ENCODE measurements at places on chromosomes 2 and 18.

GRCh38 chr18:8937160-8938094 lies 165.1 kb upstream of the NDUFV2 start:
- DNase-seq: no peak

DNA sequence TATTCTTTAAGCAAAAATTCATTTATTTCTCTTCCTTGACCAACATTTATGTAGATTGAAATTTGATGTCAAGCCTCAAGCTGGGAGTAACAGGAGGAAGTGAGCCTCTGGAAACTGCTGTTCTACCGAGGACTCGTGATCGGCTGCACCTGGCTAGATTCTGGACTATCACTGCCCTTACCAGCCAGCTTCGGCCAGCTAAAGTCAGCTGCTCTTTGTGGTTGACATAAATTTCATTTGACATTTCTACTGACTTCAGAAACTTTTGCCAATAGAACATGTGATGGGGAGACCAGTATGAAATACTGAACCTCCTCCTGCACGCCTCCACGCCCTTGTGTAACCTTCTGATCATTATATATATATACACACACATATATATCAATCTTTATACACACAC lies 74.2 kb upstream of the RGPD5 start:
- DNase-seq: no peak

- no peak for DNase-seq
These were observed 186.9 kb upstream of the SALL3 start for GRCh38 chr18:78792736-78793135.

DNA sequence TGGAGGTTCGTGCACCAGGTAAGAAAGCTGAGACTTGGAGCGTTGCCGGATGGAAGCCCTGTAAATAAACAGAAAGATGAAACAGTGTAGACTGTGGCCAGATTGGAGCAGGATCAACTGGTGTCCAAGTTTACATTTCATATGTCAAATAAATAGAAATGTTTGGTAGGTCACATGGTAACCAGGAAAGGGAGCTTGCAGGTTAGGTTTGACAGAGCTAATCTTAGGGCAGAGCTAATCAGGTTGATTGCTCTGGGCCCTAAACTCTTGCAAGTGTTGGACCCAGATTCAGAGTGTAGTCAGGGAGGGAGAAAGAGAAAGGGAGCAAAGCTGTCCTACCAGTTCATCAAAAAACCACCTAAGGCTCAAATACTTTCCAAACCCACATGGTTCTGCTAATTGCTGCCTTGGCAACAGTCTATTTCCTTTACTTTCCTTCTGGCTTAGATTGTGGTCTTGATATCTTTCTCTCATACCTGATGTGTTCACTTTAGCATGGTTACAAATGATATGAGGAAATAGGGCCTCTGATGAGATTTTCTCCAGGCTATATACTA lies 63.2 kb downstream of the G6PC2 start:
- no peak for DNase-seq

- DNase-seq: no peak
These were observed 50.4 kb downstream of the ZC3H8 start for GRCh38 chr2:112204411-112204810.

GRCh38 chr2:188478724-188479123 lies 187.1 kb downstream of the GULP1 start:
- DNase-seq: no peak

DNA sequence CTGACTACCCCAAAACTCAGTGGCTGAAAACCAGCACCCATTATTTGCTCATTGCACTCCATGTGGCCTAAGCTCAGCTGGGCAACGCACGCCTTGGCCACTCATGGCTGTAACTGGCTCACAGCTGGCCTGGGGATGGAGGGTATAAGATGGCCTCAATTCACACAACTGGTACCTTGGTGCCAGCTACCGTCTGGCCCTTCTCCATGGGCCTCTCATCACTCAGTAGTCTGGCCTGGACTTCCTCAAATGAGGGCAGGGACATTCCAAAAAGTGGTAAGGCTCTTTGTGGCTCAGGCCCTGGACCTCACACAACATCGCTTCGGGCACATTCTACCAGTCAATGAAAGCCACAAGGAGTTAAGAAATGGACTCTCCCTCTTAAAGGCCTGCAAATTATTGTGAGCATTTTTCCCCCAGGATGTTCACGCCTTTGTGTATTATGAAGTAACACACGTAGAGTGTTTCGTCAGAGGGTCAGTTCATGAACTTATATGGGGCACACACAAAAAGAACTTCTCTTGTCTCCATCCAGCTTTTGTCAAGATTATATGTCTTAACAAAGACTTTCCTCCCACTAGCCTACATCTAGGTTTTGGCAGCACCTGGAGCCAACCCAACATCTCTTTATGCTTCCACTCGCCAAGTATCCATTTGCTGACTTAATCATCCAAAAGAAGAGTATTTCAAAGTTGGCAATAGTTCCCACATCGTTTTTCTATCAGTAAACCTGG lies 145.2 kb downstream of the CCBE1 start:
- no peak for DNase-seq

DNA sequence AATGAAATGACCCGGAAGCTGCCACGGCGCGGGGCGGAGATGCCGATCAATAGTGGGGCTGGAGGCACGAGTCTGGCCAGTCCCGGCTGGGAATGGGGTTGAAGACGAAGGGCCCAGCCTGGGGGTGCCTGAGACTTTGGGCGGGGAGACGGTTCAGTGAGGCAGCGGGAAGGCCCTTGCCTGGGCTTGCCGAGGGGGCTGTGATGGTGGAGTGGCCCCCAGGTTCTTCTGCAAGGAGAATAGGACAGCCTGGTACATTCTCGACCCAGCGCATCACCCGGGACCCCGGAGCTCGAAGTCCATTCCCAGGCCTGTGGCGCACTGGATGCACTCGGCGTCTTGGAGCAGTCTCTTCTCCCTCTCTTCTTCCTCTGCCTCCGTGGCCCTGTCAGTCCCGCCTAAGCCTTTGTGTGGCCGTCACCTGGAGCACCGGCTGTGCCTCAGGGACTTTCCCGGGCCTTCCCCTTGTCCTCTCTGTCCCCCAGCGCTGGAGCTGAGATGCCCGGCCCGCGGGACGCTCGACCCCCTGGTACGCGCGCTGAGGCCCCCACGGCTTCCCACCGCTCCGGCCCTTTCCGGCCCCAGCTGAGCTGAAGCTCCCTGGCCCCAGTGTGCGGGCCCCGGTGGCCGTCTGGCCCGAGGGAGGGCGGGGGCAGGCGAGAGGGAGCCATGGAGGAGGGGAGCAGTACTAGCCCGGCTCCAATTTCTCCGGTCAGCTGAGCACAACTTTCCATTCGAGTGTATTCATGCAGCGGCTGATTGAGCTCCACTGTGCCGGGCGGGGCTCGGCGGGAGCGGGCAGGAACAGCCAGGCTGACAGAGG lies 8.0 kb downstream of the SIX3 start:
- no peak for DNase-seq

DNA sequence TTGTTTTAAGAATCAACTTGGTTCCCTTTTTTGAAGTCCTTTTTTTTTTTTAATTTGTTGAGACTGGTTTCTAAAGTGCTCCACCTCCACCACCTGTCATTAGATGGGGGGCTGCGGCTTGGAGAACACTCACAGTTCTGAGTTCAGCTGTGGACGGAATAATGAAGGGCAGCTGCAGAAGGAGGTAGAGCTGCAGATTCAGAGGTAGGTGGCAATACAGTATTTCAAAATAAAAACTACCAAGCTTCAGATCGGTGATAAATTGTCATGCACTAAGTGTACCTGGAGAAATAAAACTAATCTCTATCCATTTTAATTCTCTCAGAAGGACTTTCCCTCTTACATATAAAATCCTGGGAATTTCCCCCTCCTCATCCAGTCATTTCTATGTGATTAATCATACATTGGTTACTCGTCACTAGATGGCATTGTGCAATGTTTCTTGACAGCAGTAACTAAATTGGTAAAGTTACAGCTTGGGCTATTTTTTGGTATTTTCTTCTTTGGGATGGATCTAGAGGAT lies 81.1 kb upstream of the SLC39A10 start:
- peak; percentile 30 for DNase-seq

DNA sequence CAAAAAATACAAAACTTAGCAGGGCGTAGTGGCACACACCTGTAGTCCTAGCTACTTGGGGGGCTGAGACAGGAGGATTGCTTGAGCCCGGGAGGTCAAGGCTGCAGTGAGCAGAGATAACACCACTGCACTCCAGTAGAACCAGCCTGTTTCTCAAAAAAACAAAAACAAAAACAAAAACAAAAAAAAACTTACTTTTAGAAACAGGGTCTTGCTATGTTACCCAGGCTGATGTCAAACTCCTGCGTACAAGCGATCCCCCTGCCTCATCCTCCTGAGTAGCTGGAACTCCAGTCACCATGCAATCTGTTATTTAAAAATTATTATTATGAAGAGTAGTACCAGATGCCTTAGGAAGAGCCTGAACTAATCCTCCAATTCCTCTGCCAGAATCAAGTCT lies 35.0 kb upstream of the GLI2 start:
- no peak for DNase-seq

DNA sequence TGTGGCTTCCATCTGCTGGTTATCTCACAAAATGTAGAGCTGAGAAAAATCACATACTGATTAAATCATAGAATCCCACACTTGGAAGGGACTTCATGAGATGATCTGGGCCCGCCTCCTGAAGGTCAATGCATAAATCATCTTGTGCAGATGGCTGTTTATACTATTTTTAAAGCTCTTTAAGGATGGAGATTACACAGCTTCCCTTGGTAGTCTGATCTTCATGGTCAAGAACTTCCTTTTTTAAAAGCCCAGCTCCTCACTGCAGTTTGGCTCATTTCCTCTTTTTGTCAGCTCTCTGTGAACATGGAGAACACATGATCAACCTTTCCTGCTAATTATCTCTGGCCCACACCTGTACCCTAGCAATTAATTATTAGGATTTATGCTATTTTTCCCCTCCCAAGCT lies 25.9 kb downstream of the GCG start:
- DNase-seq: no peak

DNA sequence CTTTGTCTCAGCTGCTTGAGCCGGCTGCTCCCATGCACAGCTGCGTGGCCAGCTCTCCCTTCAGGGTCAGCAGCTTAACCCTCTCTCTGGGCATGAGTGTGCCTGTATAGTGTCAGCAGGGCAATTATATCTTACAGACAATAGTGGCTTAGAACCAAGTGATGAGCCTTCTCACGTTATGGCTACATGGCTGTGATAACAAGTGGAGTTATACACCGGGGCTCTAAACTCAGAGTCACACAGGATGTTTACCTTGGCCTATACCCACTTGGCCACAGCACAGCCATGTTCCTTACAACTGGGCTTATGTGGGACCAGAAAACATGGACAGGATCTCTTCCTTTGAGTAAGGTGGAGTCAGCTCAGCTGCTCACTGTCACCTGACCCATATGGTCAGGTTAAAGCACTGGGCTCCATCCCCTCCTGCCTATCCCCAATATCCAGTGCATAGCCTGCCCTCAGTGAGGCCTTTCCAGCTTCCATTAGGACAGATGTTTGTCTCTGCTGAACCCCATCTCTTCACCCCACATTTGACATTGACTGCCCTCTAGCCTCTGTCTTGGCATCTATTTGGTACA lies 294.2 kb upstream of the NCKAP5 start:
- DNase-seq: no peak

DNA sequence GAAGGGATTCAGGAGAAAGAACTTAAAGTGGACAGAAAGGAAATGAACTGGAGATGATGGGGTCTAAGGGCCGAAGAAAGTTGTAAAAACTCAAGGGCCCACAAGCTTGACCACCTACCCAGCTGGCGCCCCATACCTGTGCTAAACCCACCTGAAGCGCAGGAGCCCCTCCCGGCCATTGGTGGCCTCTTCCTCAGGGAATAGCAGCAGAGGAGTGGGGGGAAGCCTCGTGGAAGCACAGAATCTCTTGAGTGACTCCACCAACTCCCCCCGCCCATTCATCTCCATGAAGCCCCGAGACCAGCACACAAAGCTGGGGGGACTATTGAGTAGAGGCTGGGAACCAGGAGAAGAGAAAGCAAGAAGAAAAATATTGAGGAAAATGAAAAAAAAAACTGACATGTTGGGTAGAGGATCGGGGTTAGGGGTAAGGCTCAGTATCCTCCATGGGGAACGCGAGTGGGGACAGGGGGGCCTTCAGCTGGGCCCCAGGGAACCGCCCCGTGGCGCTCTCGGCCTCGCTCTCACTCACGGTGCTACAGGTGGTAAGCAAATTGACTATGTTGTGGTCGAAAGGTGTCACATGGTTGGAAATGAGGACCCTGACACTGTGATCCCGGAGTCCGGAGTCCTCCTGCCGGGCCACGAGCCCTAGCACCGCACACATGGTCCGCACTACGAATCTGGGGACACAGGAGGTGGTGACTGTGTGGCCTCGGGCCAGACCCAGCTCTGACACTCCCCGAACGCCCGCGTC lies 728 bp downstream of the AUP1 start:
- no peak for DNase-seq

GRCh38 chr2:169139993-169140767 lies 70.8 kb downstream of the DHRS9 start:
- DNase-seq: no peak

DNA sequence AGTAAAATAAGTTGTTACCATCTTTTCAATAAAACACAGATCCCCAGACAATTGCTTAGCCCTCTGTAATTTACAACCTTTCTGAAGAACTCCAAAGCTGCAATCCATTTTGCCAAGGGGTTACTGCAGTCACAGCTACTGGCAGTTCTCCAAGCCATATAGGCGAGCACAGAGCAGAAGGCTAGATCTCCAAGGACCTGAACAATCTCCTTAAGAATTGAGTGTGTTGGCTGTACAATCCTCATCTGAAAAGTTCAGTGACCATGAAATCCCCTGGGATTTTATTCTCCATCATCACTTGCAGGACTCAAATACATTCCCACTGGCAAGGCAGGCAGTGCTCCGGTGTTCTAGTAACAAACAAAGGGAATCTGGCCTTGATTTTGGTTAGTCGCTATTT lies 103.9 kb upstream of the LRP1B start:
- DNase-seq: no peak

GRCh38 chr18:7608781-7609201 lies 41.7 kb downstream of the PTPRM start:
- no peak for DNase-seq

GRCh38 chr18:79607361-79607952 lies 72.1 kb upstream of the CTDP1 start:
- no peak for DNase-seq

- peak; percentile 10 for DNase-seq
These were observed 925 bp downstream of the SESTD1 start for GRCh38 chr2:179263446-179264367.

GRCh38 chr2:100674666-100675065 lies 111.9 kb downstream of the PDCL3 start:
- no peak for DNase-seq

DNA sequence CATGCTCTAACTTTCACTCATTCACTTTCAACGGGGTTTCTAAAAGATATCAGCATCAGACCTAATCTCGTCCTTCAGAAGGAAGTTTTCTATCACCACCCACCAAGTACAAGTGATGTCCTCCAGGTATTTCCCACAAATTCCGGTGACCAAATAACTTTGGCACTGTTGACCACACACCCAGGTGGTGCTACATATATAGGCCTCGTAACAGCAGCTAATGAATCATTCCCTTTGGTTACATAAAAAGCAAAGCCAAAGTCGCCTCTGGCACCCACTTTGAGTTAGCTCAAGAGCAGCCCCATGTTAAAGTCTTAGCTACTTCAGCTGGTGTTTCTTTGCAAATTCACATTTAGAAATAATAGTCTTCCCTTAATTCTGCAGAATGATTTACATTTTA lies 138.2 kb upstream of the OSR1 start:
- DNase-seq: no peak

Data from T-helper 1 cell (primary cell).